ENCODE measurements at places on chromosomes 12 and 14.

GRCh38 chr14:23094666-23095195 is at the start of gene ACIN1:
TSS of gene ACIN1 (minus strand) at chr14:23095136. CDS start at chr14:23095112, 24 bp downstream.
- peak; percentile 72 for DNase-seq

DNA sequence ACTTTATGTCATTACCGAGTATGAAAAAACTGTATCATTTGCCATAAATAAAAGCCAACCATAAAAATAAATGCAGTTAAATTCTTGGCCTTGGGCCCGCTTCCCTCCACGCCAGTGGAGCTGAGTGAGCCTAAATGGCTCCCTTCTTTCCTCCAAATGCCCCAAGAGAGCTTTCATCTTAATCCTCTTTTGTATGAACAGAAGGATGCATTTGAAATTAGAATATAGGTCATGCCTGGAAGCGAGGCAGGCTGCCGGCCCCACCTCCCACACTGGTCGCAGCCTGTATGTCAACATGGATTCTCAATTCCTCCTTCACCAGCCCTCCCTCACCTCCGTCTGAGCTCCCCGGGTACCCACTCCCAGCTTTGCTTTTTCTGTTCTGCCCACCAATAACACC is 245.7 kb downstream of the SLC15A4 start:
- DNase-seq = no peak

DNA sequence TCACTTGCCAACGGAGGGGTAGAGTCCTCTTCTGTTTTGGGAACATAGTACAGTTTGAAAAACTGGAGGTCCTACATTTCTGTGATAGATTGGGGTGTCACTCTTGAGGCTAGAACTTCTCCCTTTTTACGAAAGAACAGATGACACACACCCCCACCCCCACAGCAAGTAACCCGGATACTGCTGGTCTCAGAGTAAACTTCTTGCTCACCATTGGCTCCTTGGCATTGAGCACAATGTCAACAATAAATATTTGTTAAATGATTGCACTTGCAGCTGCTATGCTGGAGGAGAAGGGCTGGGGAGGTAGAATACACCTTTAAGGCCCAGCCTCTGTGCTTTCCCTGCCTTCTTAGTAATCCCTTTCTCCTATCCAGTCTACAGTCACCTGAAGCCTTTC is 149.8 kb downstream of the TGFB3 start:
- no peak for DNase-seq

GRCh38 chr14:60722357-60723115 is 1.6 kb downstream of the SIX4 start:
- peak; percentile 27 for DNase-seq

GRCh38 chr12:98408681-98409080 is 106.7 kb upstream of the TMPO start:
- no peak for DNase-seq

- no peak for DNase-seq
Observed at GRCh38 chr14:37116933-37117849, 55.2 kb downstream of the SLC25A21 start.

DNA sequence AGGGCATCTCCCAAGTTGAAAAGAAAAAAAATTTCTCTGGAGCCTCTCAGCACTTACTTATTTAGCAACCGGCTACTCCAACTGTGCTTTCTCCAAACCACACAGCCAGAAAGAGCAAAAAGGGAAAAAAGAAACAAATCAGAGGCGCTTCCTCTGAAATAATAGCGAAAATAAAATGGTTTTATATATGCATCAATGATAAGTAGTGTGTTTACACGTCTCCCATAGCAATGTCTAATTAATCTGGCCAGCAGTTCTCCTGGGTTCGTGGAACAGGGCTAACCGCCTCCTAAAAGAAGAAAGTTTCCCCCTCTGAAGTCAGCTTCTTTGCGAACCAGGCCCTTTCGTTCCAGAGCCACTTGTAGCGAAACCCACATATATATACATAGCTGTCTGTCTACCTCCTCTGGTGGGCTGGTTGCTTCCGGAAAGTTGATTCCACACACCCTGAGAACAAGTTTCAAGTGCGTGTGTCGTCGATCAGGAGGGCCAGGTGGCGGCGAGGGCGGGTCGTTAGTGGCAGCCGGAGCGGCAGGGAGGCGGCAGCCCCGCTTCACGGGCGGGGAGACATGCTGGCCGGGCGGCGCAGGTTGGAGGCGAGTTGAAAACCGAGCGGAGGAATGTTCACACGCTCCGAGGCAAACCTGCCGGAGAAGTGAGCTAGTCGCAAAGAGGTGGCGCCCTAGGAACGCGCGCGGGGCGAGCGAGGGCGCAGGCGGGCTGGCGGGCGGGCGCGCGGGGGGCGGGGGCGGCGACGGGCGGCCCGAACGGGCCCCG is 2.7 kb downstream of the PTHLH start:
- DNase-seq = peak; percentile 93

- DNase-seq = no peak
Observed at GRCh38 chr12:19110221-19110940, 19.2 kb upstream of the PLEKHA5 start.

GRCh38 chr12:85531341-85531740 is 251.3 kb downstream of the ALX1 start:
- DNase-seq = peak; percentile 53

DNA sequence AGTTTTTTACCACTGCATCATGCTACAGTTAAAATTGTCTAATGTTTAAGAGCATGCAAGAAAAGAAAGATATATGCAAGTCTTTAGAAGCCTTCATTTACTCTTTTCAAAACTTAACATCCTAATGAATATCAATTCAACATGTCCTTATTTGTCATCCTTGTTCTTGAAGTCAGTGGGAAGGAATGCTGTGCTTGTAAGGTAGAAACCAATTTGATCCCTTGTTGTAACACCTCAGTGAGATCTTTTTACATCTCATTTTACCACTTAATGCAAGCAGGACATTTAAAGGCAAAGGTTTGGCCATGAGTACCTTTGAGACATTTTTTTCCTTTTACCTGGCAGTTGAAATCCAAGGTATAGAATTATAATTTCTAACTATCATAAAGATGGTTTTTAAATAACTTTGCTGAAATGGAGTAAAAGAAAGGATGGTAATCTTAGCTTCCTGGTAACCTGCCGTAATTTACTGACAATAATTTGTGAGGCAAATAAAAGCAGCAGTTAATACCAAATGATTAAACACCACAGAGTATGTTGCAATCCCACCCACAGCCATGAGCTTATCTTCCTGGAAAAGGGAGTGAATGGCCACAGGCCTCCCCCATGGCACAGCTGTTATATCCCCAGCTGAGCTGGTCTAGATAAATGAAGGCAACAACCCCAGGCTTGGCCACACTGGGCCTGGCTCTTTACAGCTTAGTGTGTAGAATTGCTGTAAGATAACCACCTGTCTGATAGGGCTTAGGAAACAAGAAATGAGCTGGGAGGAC is 33.2 kb upstream of the STRN3 start:
- no peak for DNase-seq

DNA sequence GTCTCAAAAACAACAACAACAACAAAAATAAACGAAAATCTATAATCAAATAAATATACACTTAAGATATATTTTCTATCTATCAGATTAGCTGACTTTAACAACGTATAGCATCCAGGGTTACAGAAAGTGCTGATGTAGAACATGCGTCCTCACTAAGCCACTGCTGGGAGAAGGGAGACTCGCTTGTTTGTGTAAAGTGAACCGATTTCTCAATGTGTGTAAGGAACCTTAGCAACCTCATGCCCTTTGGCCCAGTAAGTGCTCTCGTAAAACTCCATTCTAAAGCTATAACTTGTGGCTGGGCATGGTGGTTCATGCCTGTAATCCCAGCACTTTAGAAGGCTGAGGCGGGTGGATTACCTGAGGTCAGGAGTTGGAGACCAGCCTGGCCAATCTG is 23.8 kb downstream of the NFKBIA start:
- no peak for DNase-seq

DNA sequence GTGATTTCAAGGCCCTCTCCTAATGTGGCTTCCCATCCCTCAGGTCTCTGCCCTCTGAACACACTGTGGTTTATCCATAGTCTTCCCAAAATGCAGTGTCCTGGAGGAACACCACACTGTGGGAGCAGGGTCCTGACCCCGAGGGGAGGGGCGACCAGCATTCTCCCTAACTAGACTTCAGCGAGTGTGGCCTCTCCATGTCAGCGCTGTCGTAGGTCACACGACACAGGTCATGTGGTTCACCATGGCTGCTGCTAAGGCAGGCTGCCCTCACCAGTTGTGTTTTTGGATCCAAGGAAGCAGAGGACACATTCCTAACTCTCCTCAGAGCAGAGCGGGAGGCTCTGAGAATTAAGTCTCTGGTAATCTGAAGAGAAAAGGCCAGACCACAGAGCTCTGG is 50.5 kb downstream of the SSH1 start:
- DNase-seq = no peak

GRCh38 chr12:132525833-132526455 is 36.0 kb downstream of the FBRSL1 start:
- no peak for DNase-seq

GRCh38 chr12:104199964-104200363 is 15.6 kb upstream of the TXNRD1 start:
- no peak for DNase-seq

DNA sequence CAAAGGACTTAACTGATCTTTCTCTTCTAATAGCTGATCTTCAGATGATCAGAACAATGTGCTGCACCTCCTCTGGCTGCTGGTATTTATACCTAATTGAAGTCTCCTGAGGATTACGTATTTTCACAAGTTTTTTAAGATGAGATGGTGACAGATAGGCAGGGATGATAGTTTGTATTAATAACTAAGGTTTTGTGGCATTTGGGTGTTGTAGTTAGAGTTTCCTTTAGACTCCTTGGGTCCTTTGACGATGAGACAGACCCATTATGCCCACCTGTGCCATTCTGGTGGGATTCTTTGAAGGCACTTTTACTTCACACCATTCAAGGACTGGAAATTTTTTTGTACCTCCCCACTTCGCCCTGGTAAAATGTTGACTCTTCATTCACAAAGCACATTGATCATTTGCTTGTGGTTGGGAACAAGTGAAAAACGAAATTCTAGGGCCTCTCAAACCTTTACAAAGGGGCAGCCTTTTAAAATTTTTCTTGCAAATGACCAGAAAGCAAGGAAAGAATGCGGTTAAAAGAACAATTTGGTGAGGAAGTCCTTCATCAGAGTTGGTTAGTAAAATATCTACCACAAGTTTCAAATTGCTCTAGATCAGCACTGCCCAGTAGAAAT is at the start of gene IFNG:
IFNG (minus strand) TSS at position 60 of the 624 bp plus-strand sequence. CDS start 125 bp downstream, outside the sequence.
- peak; percentile 31 for DNase-seq

GRCh38 chr14:23302290-23303225 is at the start of gene PPP1R3E:
TSS of gene PPP1R3E (minus strand) at chr14:23302859. CDS start at chr14:23302576, 283 bp downstream.
- peak; percentile 84 for DNase-seq

- no peak for DNase-seq
Observed at GRCh38 chr14:97401714-97402113, 604.5 kb downstream of the VRK1 start.

GRCh38 chr12:50190859-50191258 is 23.7 kb upstream of the CERS5 start:
- no peak for DNase-seq

GRCh38 chr14:79028281-79028680 is 858.1 kb downstream of the NRXN3 start:
- DNase-seq = no peak

DNA sequence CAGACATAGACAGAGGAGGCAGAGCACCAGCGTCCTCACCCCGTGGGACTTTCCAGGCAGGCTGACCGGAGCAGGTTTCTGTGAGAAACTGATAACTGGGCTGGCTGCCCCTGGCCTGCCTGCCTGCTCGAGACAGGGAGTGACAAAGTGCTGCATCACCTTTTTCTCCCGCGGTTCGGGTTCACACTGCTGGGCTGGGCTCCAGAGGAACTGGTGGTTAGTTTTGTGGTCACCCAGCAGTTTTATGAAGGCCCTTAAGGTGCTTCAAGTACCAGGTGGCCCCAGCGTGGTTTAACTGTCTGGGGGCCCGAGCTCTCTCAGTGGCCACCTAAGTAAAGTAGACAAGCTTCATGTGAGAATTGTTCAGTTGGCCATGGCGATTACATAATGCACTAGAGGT is 1073.6 kb downstream of the BCL11B start:
- peak; percentile 95 for DNase-seq

DNA sequence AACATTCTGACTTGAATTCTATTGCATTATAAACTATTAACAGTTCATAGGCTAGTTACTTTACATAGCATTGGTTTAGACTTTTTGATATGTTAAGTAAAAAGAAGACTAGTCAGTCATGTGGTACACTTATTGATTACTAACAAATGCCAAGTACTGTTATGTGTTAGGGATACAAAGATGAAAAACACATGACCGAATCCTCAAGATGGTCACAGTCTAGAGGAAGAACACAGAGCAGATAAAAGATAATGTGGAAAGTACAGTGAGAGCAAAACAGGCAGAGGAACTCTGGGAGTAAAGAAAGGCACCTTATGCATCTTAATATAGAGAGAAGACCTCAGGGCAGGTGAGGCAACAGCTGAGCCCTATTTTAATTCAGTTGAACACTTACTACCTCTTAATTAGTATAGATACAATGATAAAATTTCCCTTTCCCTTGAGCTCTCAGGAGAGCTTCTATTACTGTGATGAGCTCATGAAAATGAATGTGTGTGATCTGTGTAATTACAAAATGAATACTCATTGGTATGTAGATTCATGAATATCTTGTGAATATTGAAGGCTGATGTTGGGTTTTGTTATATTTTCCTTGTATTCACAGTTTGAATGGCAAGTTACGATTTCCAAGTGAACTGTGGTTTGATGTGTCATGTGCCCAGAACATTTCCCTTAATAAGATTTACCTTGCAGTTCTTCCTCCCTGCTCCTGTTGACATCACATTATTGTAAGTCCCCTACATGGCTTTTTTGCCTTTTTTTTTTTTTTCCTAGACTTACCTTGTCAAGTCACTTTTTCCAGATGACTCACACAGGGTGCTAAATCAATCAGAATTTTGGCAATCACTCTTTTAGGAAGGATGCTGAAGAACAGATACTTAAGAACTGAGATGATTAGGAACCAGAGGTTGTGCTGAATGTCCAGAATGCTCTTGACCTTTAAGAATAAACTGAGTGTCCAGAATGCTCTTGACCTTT is 29.5 kb upstream of the MSRB3 start:
- DNase-seq = no peak

DNA sequence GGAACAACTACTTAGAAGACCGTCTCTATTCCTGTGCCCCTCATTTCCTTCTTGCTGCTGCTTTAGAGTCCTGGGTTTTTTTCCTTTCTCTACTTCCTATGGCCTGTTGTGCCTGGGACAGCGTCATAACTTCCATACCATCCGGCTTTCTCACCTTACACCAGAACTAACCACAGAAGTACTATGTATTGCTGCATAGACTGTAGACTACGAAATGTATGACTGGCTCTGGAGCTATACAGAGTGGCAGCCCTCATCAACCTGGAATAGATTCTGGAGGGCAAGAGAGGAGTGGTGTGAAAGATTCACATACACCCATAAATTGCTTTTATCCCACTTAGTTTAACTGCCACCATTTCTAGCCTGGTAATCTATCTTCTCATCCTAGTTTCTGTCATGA is 16.9 kb upstream of the SRP54 start:
- no peak for DNase-seq

DNA sequence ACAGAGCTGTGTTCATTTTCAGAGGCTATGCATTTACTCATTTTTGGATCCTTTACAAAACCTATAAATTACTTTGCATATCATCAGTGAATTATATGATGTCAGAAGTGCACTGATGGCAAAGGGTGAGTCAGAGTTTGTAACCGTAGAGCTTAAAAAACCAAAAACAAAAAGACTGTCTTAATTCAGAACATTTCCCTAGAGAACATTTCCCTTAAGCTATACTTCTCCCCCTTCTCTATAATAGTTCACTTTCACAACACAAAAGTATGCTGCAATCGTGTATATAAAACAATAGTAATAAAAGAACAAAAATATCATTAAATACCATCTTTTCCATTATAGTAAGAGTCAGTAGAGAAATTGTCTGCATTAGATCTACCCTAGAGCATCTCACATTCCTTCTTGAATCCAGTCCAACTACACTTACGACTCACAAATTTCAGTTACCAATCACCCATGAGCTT is 934.9 kb downstream of the LRFN5 start:
- no peak for DNase-seq
